ENCODE measurements at places on chromosomes 2 and 18.

DNA sequence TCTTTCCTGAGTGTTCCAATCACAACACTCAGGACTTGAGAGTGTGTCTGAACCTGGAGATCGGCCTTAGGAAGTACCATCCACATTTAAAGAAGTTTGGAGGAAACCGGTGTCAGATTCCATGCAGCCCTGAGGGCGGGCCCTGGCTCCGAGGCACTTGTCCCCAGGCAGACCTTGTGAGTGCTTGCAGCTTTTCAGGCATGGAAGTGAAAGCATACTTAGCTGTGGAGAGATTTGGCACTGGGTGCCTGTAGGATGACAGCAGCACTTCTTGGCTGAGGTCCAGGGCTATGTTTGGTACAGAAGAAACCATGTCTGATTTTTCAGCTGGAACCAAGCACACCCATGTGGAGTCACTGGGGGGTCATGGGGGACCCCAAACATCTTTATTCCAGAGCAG, 230.8 kb downstream of the SEPTIN10 start:
- H3K27me3 ChIP-seq = no peaks in the 10 kb centered on the region
- DNase-seq = peak; percentile 52
- H3K4me3 ChIP-seq = no peak overlapping the region
- no peaks in the 10 kb centered on the region for H3K36me3 ChIP-seq
- no peak overlapping the region for H3K27ac ChIP-seq
- no peaks in the 10 kb centered on the region for H3K4me1 ChIP-seq

DNA sequence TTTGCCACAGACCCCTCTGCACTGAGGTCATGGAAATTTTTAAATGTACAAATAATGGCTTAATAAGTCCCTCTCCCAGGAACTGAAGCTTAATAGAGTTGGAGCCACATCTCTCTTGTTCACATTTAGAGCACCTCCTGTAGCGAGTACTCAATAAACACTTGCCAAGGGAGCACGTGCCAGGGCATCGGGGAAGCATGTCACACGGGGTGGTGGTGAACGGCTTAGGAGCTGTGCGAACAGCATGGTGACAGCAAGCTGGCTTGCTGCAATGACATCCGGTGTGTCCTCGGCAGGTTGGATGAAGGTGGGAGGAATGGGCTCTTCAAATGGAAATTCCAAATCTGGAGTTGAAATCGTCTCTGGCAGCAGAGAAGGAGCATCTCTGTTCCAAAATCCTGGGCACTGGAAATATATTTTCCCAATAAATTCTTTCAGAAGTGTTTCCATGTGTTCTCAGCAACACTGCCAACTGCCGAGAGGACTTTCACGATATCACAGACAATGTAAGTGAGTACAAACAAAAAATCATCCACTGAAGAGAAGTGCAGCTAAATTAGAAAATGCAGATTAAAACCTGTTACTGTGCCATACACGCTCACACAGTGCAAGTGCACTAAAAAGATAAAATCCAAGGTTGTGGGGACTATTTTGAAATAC, 74.1 kb downstream of the GALR1 start:
- H3K4me1 ChIP-seq = no peaks in the 10 kb centered on the region
- H3K4me3 ChIP-seq = no peak overlapping the region
- no peak overlapping the region for H3K27ac ChIP-seq

GRCh38 chr2:219041252-219041651, at the start of gene CFAP65:
Gene CFAP65 (minus strand): TSS chr2:219041516. CDS start chr2:219039048, 2,468 bp downstream.
- peaks cover 18% of the 10 kb centered on the region for H3K27me3 ChIP-seq
- H3K4me3 ChIP-seq = peak within 1 kb of the TSS; percentile 21

DNA sequence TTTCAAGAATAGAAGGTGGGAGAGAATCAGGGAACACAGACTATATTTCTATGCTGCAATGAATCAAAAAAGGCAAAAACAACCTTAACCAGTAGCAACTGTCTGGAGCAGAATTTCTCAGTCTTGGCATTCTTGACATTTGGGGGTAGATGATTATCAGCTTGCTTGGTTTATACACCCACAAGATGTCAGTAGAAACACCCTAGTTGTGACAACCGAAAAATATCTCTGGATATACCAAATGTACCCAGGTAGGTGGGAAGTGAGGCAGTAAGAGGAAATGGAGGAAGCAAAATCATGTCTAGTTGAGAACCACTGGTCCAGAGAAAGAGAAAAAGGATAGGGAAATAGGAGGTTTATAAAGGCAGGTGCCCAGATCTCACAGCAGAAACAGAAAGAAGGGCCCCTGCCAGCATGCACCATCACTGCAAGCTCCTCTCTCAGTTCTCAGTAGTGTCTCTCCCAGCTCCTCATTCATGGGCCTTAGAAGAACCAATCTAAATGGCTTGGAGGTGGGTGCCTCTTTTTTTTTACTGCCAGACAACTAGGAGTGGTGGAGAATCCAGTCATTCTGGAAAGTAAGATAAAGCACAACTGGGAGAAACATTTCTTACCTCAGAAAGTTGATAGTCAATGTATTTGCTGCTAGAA, 50.4 kb downstream of the MBD2 start:
- no peaks in the 10 kb centered on the region for H3K27me3 ChIP-seq
- H3K27ac ChIP-seq = no peak overlapping the region
- no peak for DNase-seq
- H3K4me3 ChIP-seq = no peak overlapping the region
- H3K4me1 ChIP-seq = peaks cover 12% of the 10 kb centered on the region

All from endothelial cell of umbilical vein (primary cell).